Natural killer cell (primary cell): ENCODE measurements at places on chromosomes 3 and 15. TPM values are rescaled to one million over a fixed set of nuclear protein-coding genes. Genes with fewer than 3 reads are reported as not detected.
A peak's percentile ranks its signal among the peaks of the same experiment; 100 is the strongest.

DNA sequence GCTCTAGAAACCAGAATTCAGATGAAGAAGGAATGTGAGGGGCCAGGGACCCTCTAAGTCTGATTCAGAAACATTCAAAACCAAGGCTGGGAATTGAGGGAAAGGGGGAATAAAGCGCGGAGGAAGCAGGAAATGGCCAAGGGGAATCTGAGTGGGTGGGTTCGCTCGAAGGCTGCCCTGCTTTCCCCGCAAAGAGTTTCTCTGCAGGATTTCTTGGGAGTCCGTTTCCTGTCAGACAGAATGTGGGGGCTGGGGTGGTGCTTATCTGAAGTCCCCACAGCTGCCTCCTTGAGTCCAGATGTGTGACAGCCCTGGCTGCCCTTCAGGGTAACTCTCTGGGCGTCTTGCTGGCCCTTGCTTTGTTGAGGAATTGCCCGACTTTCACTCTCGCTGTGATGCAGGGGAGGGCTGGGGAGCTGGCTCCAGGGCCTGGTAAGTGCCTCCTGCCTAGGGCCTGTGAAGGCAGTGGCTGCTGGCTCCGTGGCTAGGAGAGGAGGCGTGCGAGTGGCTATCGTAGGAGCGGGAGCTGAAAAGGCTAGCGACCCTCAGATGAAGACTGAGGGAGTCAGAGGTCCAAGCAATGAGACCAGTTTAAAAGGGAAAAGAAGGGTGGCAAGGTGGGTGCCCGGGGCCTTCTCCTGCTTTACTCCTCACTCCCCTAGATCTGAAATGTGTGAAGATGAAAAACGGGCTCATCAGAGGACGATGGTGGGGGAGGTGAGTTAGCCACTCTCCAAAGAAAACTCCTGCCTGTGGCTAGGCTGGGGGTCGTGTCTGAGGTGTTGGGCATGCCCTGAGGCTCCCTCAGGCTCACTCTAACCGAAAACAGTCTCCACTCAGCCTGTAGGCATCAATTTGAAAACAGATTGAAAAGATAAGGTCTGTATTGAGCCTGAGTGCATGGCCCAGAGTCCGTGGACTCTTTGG is 143.9 kb upstream of the UMPS start:
- no peak overlapping the region for H3K4me3 ChIP-seq
- DNase-seq: no peak
- no peaks in the 10 kb centered on the region for H3K36me3 ChIP-seq
- no peak overlapping the region for H3K27ac ChIP-seq
- peaks cover 16% of the 10 kb centered on the region for H3K4me1 ChIP-seq

Gene TMED3
- 26.3 TPM for total RNA-seq

Gene C2CD4A
- not detected for total RNA-seq

GRCh38 chr3:115245899-115246298 is 98.8 kb upstream of the ZBTB20 start:
- H3K4me3 ChIP-seq: no peak overlapping the region
- no peaks in the 10 kb centered on the region for H3K27me3 ChIP-seq
- H3K36me3 ChIP-seq: no peaks in the 10 kb centered on the region
- H3K27ac ChIP-seq: no peak overlapping the region
- H3K4me1 ChIP-seq: no peaks in the 10 kb centered on the region

DNA sequence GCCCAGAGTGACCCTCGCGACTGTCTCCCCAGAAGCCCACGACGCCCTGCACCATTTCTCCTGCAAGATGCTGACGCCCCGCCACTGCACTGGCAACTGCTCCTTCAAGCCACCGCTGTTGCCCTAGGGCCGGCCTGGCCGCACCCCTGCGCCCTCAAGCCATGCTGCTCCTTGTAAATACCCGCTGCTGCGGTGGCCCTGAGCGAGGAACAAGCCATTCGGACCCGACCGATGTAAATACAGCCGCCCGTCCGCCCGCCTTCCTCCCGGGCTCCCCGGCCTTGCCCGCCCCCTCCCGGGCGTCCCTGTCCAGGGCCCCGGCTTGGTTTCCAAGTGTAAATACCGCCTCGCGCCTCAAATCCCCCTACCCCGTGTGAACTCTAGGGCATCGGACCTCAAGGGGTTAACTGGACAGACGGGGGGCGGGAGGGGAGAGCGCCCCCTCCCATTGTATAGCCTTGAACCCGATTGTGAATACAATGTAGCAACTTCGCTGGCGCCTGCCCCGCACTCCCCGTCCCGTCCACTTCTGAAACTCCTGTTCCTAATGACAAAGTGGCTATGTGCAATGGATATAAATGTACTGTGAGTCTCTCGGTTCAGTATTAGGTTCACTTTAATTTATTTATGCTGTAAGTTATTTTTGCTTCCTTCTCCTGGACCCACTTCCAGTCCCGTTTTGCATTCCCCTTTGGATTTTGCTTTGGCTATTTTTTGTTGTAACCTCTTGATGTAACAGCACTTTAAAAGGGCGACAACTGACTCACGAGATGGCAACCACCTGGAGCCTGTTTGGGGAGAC is 5.9 kb downstream of the RNU6-1 start:
- H3K36me3 ChIP-seq: no peaks in the 10 kb centered on the region
- H3K27ac ChIP-seq: no peak overlapping the region
- H3K4me3 ChIP-seq: no peak overlapping the region
- H3K27me3 ChIP-seq: peaks cover 63% of the 10 kb centered on the region
- DNase-seq: peak; percentile 57

- no peaks in the 10 kb centered on the region for H3K27me3 ChIP-seq
- H3K36me3 ChIP-seq: no peaks in the 10 kb centered on the region
- H3K27ac ChIP-seq: peak overlapping the region; percentile 95
- peak overlapping the region; percentile 85 for H3K4me3 ChIP-seq
- peaks cover 53% of the 10 kb centered on the region for H3K4me1 ChIP-seq
- DNase-seq: peak; percentile 85
Measured at GRCh38 chr3:45994419-45995235, 997 bp downstream of the FYCO1 start.

DNA sequence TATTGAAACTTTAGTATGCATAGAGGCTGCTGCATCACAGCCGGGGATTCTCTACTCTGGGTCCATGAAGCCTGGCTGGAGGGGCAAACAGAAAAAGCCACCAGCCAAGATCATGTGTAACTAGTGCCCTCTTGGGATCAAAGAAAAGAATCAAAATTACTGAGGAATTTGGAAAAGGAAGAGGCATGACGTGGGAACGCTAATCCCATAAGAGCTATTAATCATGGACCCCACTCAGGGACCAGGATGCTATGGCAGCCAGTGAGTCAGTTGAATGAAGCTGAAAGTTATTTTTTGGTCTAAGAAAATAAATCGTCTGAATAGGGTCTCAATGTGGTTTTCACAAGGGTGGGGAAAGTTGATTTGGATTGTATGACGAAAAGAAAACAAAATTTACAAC is 1165.1 kb downstream of the ROBO2 start:
- no peaks in the 10 kb centered on the region for H3K4me1 ChIP-seq
- H3K27ac ChIP-seq: no peak overlapping the region
- no peaks in the 10 kb centered on the region for H3K27me3 ChIP-seq
- no peak overlapping the region for H3K4me3 ChIP-seq
- no peak for DNase-seq

- H3K27me3 ChIP-seq: no peaks in the 10 kb centered on the region
- no peaks in the 10 kb centered on the region for H3K36me3 ChIP-seq
- H3K4me1 ChIP-seq: no peaks in the 10 kb centered on the region
- DNase-seq: no peak
Measured at GRCh38 chr3:21920421-21920861, 169.4 kb upstream of the ZNF385D start.

DNA sequence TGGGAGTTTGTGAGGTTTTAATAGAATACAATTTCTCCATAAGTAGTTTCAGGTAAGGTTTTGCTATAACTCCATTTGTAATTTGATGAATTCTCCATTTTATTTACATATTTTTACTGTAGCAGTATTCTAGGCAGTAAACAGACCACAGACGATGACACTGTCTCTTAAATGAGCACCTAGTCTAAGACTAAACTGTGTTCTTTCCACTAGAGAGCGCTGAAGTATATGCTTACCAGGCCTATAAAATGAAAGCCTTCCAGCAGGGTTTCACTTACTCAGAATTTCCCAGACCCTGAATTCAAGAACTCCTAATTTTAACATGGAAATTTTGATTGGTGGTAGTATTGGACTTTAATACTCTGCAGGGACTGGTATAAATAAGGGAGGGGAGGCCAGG is 41.6 kb downstream of the POLG start:
- H3K36me3 ChIP-seq: peaks cover 2% of the 10 kb centered on the region
- no peak for DNase-seq
- H3K4me1 ChIP-seq: no peaks in the 10 kb centered on the region
- H3K27me3 ChIP-seq: no peaks in the 10 kb centered on the region

- no peak for DNase-seq
- no peak overlapping the region for H3K4me3 ChIP-seq
- no peak overlapping the region for H3K27ac ChIP-seq
- no peaks in the 10 kb centered on the region for H3K27me3 ChIP-seq
- H3K4me1 ChIP-seq: no peaks in the 10 kb centered on the region
- no peaks in the 10 kb centered on the region for H3K36me3 ChIP-seq
Measured at GRCh38 chr3:73866846-73867245, 242.1 kb upstream of the PDZRN3 start.

- H3K27me3 ChIP-seq: no peaks in the 10 kb centered on the region
- no peaks in the 10 kb centered on the region for H3K36me3 ChIP-seq
- H3K4me1 ChIP-seq: no peaks in the 10 kb centered on the region
- H3K4me3 ChIP-seq: no peak overlapping the region
- no peak for DNase-seq
Measured at GRCh38 chr3:137360531-137361201, 402.9 kb downstream of the IL20RB start.

DNA sequence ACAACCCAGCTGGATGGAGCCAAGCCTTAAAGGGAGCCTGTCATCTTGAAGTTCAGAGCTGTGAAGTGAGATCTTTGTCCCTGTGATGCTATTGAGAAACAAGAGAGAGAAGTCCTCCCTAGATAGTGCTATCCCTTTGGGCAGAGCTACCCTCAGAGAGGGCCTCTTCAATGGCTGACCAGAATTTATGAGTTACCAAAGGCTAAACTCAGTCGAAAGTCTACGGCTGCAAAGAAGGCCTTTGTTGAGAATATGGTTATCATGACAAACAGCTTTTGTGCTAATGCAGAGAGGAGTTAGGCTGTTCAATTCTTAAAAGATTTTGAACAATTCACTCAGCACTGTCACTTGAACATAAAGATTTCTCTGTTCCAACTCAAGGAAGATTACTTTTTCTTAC is 65.9 kb upstream of the C3orf80 start:
- no peak for DNase-seq
- no peak overlapping the region for H3K27ac ChIP-seq
- H3K4me3 ChIP-seq: no peak overlapping the region

- no peak overlapping the region for H3K27ac ChIP-seq
- no peak for DNase-seq
- no peaks in the 10 kb centered on the region for H3K27me3 ChIP-seq
- H3K36me3 ChIP-seq: no peaks in the 10 kb centered on the region
- no peaks in the 10 kb centered on the region for H3K4me1 ChIP-seq
- no peak overlapping the region for H3K4me3 ChIP-seq
Measured at GRCh38 chr3:2944628-2945027, 165.5 kb downstream of the IL5RA start.

- H3K36me3 ChIP-seq: no peaks in the 10 kb centered on the region
- H3K27ac ChIP-seq: no peak overlapping the region
- no peaks in the 10 kb centered on the region for H3K4me1 ChIP-seq
Measured at GRCh38 chr3:126498929-126499328, 18.6 kb downstream of the UROC1 start.

DNA sequence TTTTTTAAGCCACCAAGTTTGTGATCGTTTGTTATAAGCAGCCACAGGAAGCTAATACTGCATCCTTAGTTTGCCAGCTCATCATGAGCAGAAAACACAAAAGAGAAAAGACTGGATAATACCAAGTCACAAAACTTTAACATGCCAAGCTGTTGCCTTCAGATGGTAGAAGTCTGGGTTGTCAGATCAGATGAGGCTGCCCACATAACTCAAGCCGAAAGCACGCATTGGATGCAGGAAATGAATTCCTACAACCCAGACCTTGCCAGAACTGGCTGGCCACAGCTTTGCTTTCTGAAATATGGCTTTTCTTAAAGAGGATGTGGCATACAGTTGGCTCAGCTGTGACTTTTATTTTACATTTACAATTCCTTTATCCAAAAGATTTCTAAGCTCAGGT is 118.3 kb upstream of the NEO1 start:
- no peak for DNase-seq
- no peaks in the 10 kb centered on the region for H3K27me3 ChIP-seq
- no peaks in the 10 kb centered on the region for H3K4me1 ChIP-seq
- no peaks in the 10 kb centered on the region for H3K36me3 ChIP-seq

Gene TASOR
- total RNA-seq: 96.4 TPM

DNA sequence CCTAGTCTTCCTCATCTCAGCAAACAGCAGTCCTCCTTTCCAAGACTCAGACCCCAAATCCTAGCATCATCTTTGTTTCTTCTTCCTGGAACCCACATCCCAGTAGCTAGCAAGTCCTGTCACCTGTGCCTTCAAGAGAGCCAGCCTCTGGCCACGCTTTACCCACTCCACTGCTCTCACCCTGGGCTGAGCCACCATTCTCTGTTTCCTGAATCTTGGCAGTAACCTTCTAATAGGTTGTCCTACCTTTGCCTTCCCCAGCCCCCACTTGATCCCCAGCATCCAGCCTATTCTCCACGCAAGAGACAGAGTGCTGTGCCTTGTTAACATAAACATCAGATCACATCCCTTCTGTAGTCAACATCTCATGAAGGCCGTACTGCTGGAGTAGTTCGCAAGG is 323.4 kb downstream of the LRTM1 start:
- DNase-seq: no peak
- no peak overlapping the region for H3K4me3 ChIP-seq
- no peak overlapping the region for H3K27ac ChIP-seq
- H3K27me3 ChIP-seq: no peaks in the 10 kb centered on the region
- no peaks in the 10 kb centered on the region for H3K36me3 ChIP-seq
- H3K4me1 ChIP-seq: no peaks in the 10 kb centered on the region

Gene C15orf62
- 0.64 TPM for total RNA-seq

DNA sequence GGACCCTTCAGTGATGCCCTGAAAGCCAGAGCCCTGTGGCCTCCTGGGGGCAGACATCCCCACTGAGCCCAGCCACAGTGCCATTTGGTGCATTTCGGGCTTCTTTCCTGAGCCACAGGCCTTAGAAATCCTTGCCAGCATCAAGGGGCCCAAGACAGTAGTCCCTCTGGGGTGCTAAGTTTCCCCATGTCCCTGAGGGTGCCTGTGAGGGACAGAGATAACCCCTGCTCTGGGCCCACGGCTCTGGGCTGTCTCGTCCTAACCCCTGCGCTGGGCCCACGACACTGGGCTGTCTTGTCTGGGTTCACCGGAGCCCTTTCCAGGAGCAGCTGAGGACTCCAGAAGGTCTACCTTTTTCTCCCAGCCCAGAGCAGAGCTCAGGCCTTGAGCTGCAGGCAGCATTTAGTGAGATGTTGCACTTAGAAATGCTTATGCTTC is 45.1 kb upstream of the FGD5 start:
- DNase-seq: no peak
- H3K27me3 ChIP-seq: no peaks in the 10 kb centered on the region
- H3K4me1 ChIP-seq: no peaks in the 10 kb centered on the region
- H3K36me3 ChIP-seq: no peaks in the 10 kb centered on the region

Gene ATP8B4
- 89.5 TPM for total RNA-seq

Gene AQP9
- total RNA-seq: 2.8 TPM

Gene ATXN7
- 146 TPM for total RNA-seq

GRCh38 chr3:72459588-72459987 is 388.7 kb downstream of the SHQ1 start:
- H3K27me3 ChIP-seq: no peaks in the 10 kb centered on the region
- peaks cover 8% of the 10 kb centered on the region for H3K4me1 ChIP-seq
- no peak overlapping the region for H3K4me3 ChIP-seq

Gene PTH1R
- not detected for total RNA-seq

Gene CCR1
- total RNA-seq: 26.0 TPM

Gene PEX11A
- total RNA-seq: 3.1 TPM

Gene TGM4
- total RNA-seq: not detected
